Sigmoid colon (tissue), 7 donors: ENCODE measurements at places on chromosomes 12 and 14. TPM values are rescaled to one million over a fixed set of nuclear protein-coding genes. Genes with fewer than 3 reads are reported as not detected.

DNA sequence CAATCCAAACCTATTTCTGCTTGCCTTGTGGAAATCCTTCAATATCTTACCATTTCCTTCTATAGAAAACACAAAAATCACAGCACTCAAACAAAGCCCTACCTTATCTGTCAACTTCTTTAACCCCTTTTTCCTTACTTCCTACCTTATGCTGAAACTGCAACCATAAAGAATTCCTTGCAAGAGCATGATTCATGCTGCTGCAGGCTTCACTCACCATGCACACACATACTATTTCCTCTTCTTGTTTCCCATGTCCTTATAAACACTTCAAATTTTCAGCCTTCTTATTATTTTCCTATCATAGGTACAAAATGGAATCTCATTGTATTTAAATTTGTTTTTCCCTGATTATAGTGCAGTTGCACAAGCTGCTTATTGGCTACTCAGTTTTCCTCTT, 23.3 kb downstream of the LMNTD1 start:
- no peak for DNase-seq

DNA sequence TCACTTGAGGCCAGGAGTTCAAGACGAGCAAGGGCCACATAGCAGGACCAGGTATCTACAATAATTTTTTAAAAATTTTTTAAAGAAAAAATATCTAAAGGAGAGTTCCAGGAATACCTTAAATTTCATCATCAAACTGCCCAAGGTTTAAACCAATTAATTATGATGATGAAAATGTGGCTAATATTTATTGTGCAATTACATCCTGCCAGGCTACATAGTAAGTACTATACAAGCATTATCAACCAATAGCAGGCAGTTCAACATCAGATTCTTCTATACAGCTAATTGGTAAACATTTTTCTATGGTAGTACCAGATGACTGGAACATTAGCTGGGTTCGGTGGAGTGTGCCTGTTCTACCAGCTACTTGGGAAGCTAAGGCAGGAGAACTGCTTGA, 24.4 kb downstream of the DENND5B start:
- DNase-seq = no peak

GRCh38 chr12:120346681-120347080, 19.1 kb upstream of the PLA2G1B start:
- DNase-seq = no peak

GRCh38 chr14:79354336-79354735, 857.0 kb downstream of the DIO2 start:
- DNase-seq = no peak

- DNase-seq = no peak
These were observed 226.7 kb upstream of the LRFN5 start for GRCh38 chr14:41380017-41380416.

Gene RFX4
- total RNA-seq = not detected

Gene SLC2A13
- 28.0 TPM for total RNA-seq
